Stimulated activated naive B cell treated with anti-CD40 and anti-IgM and Interleukin-4, amounts not matched to agents 10 μg/mL and 1 μg/mL and 100 μg/mL, for 72 hours (primary cell): ENCODE measurements at places on chromosomes 4 and X.

- DNase-seq, result no peak
Observed at GRCh38 chr4:3316146-3316545, 23.3 kb downstream of the RGS12 start.

DNA sequence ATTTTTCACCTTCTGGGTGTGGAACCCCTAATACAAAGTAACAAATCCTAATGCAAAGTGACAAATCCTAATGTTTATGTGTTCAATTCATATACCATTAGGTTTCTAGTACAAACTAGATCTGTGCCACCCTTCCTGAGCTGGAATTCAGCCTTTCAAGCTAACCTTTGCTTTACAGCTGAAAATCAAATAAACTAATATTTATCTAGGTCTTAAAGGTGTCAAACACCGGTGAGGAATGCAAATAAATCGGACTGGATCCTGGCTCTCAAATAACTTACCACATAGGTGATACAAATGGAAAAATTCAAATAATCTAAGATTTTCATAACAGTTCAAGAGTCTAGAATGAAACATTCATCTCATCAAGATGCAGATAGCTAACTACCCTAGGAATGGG, 11.6 kb downstream of the IRF2 start:
- no peak for DNase-seq

GRCh38 chrX:40151211-40152172, 53.7 kb upstream of the BCOR start:
- DNase-seq, result no peak

- DNase-seq, result no peak
Observed at GRCh38 chrX:119809185-119809666, 17.8 kb upstream of the RPL39 start.
